ENCODE measurements at places on chromosomes 7 and 10.
A peak's percentile ranks its signal among the peaks of the same experiment; 100 is the strongest.

- DNase-seq = no peak
These were observed 398.9 kb upstream of the GALNT17 start for GRCh38 chr7:70733090-70733489.

DNA sequence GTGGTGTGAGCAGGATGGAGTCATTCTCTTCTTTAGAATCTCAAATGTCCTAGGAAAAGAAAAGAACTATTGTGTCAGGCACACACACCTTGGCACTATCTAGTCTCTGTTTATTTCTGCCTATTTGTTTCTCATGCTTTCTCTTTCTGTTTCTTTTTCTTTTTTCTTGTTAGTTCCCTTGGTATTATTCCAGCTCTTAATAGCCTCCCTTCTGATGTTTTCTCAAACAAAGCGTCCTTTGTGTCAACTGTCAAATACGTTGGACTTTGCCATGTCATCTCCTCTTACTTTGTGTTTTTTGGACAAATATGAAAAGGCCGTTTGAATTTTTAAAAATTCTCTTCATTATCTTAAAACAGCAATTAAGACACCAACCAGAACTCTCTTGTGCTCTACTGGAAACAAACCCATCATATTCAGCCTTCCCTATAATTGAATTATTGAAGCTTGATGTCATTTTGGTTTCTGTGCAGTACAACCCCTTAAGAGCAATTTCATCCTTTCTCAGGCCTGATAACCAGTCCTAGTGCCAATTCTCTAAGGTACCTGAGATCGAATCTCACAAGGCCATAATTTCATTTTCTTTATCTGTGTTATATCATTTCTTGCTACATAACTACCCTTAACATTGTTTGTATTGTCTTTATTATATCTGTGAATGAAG, 497.8 kb upstream of the NRP1 start:
- no peak for DNase-seq

DNA sequence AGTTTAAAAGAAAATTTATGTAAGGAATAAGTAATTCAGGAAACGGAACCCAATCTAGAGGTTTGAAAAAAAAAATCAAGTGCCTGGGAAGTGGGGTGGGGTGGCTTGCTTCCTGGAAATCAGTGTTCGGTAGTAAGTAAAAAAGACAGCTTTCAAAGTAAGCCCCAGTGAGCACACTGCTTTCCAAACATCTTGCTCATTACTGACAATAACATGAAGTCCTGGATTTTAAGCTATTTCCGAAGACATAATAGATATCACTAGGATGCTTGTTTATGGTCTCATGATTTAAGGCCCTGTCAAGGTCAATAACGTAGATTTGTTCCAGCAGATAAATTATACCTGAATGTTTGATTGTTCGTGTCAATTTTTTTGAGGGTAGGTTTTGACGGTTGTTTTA, 1.3 kb downstream of the STAMBPL1 start:
- no peak for DNase-seq

DNA sequence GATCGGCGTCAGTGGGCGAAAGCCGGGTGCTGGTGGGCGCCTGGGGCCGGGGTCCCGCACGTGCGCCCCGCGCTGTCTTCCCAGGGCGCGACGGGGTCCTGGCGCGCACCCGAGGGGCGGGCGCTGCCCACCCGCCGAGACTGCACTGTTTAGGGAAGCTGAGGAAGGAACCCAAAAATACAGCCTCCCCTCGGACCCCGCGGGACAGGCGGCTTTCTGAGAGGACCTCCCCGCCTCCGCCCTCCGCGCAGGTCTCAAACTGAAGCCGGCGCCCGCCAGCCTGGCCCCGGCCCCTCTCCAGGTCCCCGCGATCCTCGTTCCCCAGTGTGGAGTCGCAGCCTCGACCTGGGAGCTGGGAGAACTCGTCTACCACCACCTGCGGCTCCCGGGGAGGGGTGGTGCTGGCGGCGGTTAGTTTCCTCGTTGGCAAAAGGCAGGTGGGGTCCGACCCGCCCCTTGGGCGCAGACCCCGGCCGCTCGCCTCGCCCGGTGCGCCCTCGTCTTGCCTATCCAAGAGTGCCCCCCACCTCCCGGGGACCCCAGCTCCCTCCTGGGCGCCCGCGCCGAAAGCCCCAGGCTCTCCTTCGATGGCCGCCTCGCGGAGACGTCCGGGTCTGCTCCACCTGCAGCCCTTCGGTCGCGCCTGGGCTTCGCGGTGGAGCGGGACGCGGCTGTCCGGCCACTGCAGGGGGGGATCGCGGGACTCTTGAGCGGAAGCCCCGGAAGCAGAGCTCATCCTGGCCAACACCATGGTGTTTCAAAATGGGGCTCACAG, 1.1 kb downstream of the EGFR start:
- no peak for DNase-seq

GRCh38 chr10:45526309-45526905, 146.2 kb downstream of the ZFAND4 start:
- no peak for DNase-seq

DNA sequence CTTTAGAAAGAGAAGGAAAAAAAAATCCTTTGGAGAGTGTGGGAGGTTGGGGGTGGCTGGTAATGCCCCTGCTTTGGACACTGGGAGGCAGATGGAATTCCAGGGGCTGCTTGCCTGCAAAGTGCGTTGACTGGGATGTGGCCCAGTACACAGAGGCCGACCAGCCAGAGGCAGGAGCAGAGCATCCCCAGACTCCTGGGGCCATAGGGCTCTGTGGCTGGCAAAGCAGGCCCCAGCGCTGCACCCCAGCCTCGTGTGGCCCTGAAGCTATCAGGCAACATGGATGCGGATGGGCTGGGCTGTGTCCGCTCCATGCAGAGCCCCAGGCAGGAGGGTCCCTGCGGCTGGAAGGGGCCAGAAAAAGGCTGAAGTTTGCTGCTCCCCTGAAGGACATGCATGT, 361.6 kb upstream of the FZD8 start:
- DNase-seq = no peak

DNA sequence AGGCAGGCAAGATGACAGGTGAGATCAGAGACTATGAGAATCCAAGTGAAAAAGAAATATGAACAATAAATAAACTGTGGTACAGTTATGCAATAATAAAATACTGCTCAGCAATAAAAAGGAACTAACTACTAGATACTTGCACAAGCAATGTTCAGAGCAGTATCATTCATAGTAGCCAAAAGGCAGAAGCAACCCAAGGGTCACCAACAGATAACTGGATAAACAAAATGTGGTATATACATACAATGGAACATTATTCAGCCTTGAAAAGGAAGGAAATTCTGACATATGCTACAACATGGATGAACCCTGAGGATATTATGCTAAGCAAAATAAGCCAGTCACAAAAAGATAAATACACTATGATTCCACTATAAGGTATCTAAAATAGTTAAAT, 76.9 kb upstream of the KCNIP2 start:
- DNase-seq = peak; percentile 63

DNA sequence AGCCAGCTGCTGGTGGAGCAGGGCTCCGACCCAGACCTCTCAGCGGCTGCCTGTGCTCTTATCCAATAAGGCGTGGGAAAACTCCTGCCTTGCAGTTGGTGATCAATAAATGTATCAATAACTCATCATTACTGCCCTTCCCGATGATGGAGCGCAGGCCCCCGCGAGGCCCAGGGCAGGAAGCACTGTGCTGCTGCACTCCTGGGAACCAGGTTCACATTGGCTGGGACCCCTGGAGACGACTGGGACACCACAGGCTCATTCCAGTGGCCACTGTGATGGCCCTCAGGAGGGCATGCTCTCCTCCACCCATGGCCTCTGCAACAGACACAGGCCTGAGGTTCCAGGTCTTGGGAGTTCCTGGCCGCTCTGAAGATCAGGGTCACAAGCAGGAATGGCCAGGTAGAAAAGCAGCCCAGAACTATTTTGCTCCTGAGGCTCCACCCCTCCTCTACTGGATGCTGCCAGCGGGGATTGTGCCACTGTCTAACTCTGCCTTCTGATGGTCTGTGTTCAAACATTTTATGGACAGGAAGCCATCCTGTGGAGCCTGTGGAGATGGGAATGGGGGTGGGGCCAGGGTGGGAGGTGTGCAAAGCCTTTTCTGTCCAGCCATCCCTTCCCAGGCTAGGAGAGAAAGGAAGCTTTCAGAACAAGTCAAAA, 287.4 kb upstream of the ZMIZ1 start:
- DNase-seq = no peak

GRCh38 chr7:12794722-12795302, 107.4 kb downstream of the ARL4A start:
- DNase-seq = no peak

DNA sequence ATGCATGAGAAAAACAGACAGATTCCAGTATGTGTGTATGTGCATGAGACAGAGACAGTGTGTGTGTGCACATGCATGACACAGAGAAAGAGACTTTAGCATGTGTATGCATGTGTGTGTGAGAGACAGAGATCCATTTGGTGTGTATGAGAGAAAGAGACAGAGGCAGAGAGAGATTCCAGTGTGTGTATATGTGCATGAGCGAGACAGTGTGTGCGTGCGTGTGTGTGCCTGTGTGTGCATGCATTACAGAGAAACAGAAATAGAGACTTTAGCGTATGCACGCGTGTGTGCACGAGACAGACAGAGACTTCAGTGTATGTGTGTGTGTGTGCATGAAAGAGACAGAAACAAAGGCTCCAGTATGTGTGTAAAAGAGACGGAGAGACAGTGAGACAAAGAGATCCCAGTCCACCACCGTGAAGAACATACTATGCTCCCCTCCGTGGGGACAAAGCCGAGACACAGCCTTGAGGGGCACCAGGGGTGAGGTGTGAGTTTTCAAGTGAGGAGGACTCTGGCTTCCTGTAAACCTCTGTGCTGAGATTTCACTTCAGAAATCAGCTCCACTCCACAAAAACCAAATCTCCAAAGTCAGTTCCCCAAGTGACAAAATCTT, 188.9 kb downstream of the GRID1 start:
- no peak for DNase-seq

GRCh38 chr7:157652954-157653826, 316.4 kb downstream of the DNAJB6 start:
- DNase-seq = no peak

DNA sequence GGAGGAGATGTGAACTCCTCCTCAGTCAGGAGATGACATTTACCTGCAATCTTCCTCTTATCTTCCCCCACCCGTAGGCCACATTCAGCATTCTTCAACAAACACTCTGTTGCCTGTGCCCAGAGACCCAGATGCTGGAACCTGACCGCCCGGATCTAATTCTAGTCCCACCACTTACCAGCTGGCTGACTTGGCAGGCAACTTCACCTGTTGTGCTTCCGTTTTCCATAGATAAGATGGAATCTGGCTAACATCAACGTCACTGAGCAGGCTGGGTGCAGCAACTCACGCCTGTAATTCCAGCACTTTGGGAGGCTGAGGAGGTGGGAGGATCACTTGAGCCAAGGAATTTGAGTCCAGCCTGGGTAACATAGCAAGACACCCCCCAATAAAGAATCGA, 21.3 kb upstream of the FXYD4 start:
- no peak for DNase-seq

DNA sequence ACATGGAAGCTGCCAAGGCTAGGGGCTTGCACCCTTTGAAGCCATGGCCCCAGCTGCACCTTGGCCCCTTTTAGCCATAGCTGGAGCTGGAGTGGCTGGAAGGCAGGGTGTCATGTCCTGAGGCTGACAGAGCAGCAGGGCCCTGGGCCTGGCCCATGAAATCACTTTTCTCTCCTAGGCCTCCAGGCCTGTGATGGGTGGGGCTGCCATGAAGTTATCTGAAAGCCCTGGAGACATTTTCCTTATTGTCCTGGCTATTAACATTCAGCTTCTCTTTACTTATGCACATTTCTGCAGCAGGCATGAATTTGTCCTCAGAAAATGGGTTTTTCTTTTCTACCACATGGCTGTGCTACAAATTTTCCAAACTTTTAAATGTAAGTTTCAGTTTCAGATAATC, 106.9 kb upstream of the ELMO1 start:
- no peak for DNase-seq

DNA sequence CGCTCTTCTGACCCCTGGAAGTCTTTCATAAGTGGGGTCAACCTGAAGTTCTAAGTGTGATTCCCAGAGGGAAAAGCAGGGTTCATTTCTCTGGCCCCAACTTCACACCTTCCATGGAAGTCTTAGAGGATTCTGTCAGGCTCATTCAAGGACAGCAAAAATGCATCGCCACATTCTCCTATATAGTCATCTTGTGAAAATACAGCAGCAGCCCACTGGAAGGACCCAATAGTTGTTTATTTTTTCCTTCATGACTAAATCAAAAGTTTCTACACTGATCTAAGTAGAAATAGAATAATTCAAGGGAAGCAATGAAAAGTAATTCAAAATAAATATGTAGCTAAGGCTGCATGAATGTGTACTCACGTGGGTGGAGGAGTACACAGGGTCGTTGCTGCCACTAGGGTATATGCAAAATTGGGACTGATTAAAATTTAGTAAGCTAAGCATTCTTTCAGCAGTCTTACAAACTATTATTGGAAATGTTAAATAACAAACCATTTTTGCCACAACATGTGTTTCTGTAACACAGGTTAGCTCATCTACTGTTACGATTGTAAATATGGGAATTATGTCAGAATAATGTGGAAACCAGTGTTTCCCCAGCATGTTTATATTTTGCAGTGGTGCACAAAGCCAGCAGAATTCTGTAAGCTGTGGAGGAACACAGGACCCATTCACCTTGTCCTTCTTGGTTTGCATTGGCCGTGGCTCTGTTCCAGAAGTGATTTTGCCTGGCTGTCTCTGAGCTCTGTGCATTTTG, 33.5 kb downstream of the EEPD1 start:
- DNase-seq = no peak

Data from suppressor macrophage treated with lipopolysaccharide for 4 hours (primary cell).